Mucosa of gallbladder (tissue), 1 donor: ENCODE measurements at places on chromosomes 7 and 10.

- no peak for DNase-seq
These were observed 263.0 kb downstream of the PHF14 start for GRCh38 chr7:11236680-11237079.

DNA sequence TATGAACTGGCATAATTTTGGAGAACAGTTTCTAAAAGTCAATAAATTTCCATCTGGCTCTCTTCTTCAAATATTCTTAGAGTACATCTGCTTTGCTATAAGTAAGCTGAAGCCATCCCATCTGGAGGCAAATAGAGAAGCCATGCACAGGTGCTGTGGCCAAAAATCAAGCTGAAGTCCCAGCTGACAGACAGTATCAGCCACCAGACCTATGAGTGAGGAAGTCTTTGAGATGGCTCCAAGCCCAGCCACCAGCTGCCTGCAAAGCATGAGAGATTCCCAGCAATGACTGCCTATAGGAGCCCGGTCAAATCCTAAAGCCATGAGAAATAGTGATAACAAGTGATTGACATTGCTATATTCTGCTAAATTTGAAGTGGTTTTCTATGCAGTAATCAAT, 21.7 kb upstream of the PRSS58 start:
- no peak for DNase-seq

DNA sequence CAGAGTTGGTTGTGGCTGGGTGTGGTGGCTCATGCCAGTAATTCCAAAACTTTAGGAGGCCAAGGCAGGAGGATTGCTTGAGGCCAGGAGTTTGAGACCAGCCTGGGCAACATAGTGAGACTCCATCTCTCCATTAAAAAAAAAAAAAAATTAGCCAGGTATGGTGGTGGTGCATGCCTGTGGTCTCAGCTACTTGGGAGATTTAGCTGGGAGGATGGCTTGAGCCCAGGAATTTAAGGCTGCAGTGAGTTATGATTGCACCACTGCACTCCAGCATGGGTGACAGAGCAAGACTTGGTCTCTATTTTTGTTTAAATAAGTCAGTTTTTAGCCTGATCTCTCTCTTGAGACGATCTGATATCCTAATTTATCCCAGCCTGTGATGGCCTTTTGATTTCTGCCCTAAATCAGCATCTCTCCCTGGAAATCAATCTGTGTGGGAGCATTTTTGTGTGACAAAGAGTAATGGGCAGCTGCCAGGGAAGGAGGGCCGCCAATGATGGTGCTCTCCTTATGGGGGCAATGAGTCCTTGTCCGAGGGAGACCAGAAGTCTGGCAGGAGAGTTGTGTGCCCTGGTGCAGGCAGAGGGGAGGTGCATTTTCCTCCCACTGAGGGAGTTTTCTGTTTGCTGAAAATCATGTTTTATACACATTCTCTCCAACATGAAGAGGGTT, 111.0 kb downstream of the NRP1 start:
- DNase-seq: no peak

DNA sequence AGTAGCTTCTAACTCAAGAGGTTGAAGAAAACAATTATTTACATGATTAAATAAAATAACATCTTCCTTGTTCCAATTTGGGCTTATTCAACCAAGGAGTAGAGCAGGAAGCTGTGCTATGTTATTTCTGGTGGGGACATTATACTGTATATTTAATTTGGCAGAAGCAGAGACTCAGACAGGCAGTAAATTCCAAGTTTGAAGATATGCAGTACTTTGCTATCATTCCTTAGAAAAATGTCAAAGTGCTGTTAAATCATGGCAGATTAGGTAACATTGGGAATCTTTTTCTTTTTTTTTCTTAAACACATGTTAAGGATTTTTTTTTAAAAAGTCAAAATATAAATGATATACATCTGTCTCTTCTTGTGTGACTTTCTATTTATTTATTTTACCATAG, 190.1 kb downstream of the SUGCT start:
- DNase-seq: no peak

DNA sequence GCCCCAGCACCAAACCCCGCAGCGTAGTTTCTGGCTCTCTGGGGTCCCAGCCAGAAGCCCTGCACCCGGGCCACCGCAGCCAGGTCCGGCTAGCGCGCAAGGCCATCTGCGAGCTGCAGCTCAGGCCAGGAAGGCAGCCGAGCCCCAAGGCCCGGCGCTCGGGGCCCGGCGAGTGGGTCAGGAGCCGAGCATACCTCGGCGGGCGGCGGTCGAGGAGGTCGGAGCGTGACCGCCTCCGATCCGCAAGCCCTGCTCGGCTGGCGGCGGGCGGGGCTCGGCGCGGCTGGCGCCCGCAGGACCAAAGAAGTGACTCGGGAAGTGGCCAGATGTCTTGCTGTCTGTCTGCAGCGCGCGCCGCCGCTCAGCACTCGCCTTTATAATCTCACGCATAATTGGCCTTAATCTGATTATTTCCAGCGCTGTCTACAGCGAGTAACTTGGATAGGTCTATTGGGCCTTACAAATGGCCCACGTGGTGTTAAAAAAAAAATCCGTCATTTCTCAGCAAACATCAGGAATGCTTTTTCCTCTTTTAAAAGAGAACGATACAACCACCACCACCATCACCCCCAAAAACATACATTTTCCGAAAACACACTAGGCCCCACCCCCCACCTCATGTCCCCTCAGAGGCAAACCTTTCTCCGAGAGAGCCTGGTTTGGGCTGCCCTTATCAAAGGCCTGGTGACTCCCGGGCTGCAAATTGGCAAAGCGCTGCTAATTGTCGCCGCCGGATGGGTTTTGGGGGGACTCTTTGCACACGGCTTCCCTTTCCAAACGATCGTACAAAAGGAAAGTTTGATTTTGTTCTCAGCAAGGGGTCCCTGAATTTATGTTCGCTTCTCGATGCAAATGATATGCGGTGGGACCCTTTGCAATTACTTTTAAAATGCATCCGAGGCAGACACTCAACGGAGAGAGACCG, at the start of gene DRGX:
Gene DRGX, minus strand, starts transcription at position 349 of the 925 bp plus-strand sequence. CDS start 649 bp downstream, outside the sequence.
- DNase-seq: no peak

DNA sequence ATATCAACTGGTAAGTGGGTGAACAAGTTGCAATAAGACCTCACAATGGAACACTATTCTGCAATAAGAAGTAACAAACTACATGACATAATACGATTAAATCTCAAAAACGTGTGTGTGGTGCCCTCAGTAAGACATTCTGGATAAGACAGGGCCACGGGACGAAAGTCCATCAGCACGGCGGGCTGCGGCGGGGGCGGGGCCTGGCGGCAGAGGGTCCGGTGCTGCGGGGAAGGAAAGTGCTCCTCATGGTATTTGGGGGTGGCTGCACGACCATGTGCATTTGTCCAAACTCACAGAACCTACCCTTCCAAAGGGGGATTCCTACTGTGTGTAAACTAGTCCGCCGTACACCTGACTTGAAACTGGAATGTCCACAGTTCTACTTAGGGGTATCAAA, 341.8 kb downstream of the TCERG1L start:
- DNase-seq: no peak

DNA sequence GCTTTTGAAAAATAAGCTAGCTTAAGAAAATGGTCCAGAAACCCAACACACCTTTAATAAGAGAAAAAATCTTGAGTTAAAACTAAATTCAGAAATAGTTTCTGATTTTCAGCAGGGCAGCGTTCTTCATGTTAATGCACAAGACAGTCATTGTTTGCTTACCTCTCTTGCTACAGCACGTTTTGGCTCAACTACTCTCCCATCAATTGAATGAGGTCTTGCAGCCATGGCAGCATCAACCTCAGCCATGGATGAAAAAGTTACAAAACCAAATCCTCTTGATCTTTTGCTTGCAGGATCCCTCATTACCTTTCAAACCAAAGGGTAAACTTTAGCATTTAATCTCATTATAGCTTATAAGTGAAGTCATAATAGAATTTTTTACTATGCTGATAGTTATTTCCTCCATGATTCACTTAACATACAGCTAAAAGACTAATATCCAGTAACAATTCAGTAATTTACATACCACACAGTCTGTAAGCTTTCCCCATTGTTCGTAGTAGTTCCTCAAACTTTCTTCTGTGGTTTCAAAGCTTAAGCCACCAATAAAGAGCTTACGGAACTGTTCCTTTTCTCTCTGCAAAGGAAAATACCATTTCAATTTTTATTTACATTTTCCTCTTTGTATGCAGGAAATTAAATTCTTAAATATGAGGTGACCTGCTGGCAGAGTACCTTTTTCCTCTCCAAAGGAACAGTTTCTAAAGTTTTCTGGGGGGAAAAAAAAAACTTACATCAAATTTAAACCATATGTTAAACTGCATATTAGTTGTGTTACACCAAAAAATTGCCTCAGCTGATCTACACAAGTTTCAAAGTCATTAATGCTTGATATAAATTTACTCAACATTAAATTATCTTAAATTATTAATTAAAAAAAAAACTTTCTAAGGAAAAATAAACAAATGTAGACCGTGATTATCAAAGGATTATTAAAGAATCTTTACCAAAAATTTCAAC, 3.1 kb downstream of the HNRNPA2B1 start:
- no peak for DNase-seq

DNA sequence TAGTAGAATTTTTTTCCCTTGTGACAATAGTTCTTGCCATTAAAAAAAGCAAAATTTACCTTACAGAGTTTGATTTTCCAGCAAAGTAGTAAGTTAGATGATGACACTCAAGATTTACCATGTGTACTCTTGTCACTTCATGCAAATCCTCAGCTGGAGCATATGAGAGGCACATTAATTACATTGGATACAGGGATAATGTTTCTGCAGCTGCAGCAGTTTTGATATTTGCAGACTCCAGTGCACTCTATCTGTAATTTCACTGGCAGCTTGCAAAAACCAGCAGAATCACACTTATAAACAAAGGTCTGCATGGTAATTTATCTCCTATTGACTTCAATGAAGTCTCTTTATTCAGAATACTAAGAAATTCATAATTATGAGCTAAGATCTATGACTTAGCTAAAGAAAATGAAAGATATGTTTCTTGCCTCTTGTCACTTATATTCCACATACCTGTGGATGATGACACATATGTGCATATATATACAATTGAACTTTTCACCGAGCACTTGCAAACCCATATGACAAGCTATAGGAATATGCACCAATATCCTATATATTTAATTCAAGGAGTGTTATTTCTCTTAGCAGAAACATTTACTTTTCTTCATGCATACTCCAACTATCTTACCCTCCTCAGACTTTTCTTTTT, 530.6 kb downstream of the PHTF2 start:
- no peak for DNase-seq

DNA sequence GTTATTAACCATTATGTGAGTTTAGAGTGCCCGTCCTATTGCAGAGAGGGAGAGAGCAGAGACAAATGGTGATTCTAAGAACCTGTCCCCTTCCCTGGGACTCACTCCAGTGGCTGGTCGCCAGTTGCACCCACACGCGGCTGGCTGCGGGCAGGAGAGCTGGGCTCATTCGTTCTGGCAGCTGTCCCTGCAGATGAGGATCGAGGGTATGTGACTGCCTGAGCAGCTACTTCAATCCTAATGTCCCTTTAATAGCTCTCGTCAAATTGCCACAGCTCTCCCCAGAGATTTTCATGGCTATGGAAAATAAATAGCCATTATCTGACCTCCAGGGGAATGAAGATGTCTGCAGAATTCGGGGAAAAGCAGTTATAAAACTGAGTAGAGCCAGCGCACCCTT, 41.6 kb downstream of the RBM28 start:
- no peak for DNase-seq

GRCh38 chr7:65749518-65749917, 123.4 kb upstream of the VKORC1L1 start:
- DNase-seq: no peak

- DNase-seq: no peak
These were observed 61.3 kb downstream of the SEC61G start for GRCh38 chr7:54697659-54698186.

- no peak for DNase-seq
These were observed 45.0 kb upstream of the TFEC start for GRCh38 chr7:116075351-116076145.

- no peak for DNase-seq
These were observed 87.7 kb upstream of the CYP26C1 start for GRCh38 chr10:92972886-92973285.
